ENCODE measurements at places on chromosomes 2 and 18.

DNA sequence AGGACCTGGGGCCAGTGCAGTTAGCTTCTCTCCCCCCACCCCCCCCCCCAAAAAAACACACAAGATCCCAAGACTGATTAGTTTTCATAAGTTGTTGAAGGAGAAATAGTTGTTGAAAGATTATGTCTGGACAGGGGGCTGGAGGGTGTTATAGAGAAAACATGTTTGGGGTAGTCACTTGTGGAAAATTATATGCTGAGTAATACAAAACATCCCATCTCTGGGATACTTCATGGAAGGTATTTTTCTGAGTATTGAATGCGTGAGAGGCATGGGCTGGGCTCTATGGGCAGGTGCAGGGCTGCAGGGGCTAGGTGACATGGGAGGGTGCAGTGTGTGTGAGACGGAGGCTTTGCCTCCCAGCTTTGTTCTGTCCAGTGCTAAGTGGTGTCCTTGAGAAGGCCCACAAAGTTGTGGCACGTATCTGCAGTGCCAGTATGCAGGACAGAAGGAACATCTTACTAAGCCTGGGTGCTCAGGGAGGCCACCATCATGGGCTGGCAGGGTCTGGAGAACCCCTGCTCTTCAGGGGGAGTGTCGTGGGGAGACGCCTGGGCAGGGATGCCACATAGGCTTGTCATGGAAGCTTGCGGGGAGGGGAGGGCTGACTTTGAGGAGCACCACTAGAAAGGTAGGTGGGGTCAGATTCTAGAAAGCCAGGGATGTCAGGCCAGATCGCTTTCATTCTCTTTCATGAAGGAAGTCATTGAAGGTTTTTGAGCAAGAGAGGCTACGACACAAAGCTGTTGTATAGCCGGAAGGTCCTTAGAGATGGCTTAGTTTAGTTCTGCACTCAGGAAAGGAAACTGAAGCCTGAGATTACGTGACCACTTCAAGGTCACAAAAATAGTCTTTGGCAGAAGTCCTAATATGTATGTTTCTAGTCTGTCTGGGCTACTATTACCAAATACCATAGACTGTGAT is 232.0 kb downstream of the LDLRAD4 start:
- no peak for DNase-seq

GRCh38 chr2:26847655-26848335 is at the start of gene DPYSL5:
DPYSL5 (plus strand) TSS chr2:26848132; CDS start chr2:26898500, 50,368 bp downstream.
- no peak for DNase-seq

DNA sequence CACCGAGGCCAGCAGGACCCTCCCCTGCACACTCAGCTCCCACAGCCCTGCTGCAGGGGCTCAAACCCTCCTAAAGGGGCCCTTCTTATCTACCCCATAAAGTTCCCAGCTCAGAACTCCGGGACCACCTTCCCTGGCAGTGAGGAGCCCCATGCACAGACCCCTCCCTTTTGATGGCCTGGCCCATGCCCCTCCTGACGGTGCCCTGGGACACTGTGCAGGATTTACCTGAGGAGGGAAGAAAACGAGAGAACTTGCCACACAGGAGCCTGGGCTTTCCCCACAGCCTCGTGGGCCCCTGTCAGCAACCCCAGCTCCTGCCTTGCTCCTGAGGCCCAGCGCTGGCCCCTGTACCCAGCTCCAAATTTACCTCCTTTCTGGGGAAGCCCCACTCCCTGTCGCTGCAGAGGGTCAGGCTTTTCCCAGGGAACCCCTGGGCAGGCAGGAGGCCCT is 206.3 kb upstream of the SALL3 start:
- no peak for DNase-seq

GRCh38 chr2:234240917-234241316 is 190.4 kb downstream of the SPP2 start:
- DNase-seq: peak; percentile 31

- DNase-seq: no peak
Measured at GRCh38 chr2:154484338-154485099, 214.0 kb upstream of the KCNJ3 start.

- no peak for DNase-seq
Measured at GRCh38 chr2:33190393-33190937, 243.7 kb downstream of the LTBP1 start.

DNA sequence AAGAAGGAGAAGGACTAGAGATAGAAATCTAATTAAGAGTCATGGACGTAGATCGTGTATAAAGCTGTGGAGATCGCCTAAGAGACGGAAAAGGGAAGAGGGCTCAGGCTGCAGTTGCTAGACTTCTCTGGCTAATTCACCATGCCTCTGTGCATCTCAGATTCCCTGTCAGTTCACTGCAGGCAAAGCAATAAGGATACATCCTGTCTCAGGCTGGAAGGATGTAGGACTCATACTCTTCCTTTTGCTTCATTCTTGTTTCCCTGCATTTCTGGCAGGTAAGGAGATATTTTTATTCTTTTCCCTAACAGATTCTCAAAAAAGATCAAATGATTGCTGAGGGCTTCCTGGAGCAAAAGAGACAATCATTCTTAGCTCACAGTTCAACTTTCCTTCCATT is 112.5 kb downstream of the AP1S3 start:
- DNase-seq: no peak

GRCh38 chr18:10723496-10723895 is 197.7 kb downstream of the NAPG start:
- DNase-seq: no peak

GRCh38 chr2:8204711-8205110 is 477.1 kb upstream of the ID2 start:
- no peak for DNase-seq

- DNase-seq: no peak
Measured at GRCh38 chr18:3625742-3626091, 175.7 kb downstream of the TGIF1 start.

DNA sequence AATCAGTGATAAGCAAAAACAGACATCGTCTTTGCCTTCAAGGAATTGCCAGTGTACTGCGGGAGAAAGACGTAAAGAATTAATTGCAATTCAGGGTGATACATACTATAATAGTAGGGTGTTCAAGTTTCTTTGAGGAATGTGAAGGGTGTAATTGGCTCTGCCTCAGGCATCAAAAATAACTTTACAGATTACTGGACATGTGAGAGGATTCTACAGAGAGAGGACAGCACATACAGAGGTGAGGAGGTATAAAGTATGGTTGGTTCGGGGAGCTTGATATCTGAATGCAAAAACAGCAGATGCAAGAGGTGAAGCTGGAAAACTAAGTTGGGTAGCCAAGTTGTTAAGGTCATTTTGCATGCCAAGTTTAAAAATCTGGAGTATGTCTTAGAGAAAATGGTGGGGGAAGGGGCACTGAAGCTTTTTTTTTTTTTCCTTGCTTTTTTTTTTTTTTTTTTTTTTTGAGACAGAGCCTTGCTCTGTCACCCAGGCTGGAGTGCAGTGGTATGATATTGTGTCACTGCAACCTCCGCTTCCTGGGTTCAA is 227.5 kb upstream of the FOSL2 start:
- no peak for DNase-seq
